Retina (tissue), 1 donor: ENCODE measurements at places on chromosomes 7 and 10.
A peak's percentile ranks its signal among the peaks of the same experiment; 100 is the strongest.

DNA sequence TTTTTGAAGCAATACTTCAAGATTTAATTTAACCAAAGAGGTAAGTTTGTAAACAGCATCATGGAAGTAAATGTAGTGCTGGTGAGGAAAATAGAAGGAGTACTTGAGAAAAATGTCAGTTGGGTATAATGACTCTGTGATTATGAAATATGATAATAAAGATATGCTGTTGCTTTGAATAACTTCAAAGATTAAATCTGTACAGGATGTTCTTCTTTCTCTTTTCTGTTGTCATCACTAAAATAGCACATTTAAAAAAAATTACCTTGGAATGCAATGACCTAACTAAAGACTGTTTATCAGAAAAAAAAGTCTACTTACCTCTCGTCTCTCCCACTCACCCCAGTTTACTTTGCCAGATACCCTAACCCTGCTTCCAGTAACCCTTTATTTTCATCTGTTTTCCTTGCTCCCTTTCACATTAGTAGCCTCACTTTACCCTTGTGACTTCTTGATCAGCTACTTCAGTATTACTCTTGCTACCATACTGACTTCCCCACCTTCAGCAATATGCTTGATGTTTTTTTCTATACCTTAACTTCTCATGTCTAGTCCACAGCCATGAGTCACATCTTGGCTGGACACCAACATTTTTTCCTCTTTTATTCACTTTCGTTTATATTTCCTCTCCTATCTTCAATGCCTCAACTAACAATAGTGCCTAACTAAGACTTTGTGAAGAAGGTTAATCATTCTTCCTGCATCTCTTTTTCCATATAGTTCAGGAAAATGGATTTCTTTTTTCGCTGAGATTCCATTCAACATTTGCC lies 29.7 kb upstream of the TAS2R16 start:
- no peak for DNase-seq

DNA sequence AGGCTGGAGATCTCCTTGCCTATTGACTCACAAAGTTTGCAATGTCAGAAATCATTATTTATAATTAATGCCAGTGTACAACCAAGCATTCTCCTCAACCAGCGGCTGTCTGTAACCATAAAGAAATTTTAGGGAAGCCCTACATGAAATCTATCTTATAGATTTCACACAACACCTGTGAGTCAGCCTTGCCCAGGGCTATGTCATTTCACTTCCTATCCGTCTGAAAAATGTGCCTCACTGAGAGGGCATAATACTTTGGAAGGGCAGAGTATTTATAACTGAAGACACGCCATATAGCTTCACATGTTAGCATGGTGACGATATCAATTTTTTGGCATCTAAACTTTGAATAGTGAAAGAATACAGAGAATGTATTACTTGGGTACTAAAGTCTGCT lies 296.6 kb upstream of the ETV1 start:
- no peak for DNase-seq

DNA sequence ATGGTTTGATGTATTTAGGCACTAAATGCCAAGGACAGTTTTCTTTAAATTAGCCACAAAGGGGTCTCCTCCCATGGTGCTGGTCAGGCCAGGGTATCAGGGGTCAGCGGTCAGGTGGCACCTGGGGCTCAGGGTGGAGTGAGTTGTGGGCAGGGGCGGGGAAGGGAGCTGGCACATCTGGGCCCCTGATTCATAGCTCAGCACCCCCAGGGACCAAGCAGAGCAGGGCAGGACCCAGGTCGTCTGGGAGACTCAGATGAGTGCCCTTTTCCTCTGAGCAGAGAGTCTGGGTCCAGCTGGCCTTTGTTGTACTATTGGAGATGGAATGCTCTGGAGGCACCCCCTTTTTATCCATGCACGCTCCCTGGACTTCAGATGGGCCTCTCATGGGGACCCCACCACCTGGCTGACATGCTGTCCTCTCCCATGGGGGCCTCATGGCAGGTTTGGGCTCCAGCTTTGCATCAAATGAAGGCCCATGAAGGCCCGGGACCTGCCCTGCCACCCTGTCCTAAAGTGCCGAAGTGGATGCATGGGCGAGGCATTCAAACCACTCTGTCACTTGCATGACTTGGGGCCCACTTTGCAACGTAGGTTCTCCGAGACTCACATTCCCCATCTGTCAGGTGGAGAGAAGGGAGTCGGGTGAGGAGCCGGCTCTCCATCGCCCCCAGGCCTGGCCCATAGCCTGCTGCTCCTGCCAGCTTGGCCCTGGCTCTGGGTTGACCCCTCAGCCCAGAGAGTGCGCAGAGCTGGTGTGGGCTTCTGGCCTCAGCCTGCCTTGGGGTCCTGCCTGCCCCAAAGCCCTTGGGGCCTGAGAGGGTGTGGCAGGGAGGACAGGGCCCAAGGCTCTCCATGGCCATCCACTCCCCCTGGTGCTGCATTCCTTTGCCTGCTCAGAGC lies 66.4 kb downstream of the RAMP3 start:
- DNase-seq, result no peak

DNA sequence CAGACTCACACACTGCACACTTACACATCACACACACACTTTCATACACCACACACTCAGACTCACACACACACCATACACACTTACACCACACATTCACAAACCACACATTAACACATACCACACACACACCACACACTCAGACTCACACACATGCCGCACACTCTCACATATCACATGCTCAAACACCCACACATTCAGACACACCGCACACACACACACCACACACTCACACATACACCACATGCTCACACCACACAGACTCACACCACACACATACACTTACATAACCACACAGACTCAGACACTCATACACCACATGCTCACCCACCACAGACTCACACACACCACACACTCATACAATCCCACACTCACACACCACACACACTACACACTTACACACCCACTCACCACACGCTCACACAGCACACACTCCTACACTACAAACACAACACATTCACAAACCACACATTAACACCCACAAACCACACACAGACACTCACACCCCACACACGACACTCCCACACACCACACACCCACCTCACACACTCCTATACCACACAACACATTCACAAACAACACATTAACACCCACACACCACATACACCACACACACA lies 125.4 kb downstream of the EVX1 start:
- DNase-seq, result no peak

DNA sequence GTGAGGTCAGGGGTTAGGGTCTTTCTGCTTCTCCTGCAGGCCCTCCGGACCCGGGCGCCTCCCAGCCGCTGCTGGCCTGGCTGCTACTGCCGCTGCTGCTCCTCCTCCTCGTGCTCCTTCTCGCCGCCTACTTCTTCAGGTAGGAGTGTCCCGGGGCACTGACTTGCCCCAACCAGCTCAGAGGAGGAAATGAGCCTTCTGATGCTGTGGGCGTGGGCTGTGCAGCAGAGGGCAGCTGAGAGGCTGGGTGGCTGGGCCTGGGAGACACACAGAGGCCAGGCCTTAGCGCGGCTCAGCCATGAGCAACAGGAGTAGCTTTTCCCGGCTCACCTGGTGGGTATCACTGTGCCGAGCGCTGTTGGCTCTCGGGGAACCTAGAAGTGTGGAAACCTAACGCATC lies 78.9 kb downstream of the MKI67 start:
- DNase-seq, result no peak

DNA sequence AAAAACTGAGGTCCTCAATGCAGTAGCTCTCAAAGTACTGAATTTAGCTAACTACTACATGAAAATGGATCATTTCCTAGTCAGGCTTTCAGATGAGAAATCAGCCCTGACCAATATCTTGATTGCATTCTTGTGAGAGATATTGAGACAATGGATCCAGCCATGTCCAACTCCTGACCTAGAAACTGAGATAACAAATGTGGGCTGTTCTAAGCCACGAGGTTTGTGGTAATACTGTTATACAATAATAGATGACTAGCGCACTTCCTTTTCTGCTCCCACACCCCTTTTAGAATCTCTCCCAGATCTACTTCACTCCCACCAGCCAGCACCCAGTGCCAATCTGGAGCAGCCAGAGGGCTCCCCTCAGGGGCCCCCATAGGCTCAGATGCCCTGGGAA lies 209.3 kb upstream of the KMT2E start:
- no peak for DNase-seq

GRCh38 chr7:22393913-22394729 lies 37.2 kb upstream of the RAPGEF5 start:
- no peak for DNase-seq

DNA sequence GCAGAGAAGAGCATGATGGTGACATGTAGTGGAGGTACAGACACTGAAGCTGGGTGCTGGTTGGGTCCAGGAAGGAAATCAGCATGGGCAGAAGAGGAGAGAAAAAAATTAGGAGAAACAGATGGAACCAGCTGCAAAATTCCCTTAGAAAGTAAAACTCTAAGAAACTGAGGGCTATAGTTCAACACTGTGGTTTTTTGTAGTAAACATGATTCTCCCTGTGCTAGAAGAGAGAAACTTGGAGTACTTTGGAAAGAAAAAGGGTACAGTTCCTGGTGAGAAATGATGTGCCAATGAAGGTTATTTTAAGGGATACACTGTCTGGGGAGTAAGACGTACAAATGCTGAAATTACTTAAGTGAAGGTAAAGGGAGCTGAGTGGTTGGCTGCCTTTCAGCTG lies 181.5 kb upstream of the HPS1 start:
- no peak for DNase-seq

DNA sequence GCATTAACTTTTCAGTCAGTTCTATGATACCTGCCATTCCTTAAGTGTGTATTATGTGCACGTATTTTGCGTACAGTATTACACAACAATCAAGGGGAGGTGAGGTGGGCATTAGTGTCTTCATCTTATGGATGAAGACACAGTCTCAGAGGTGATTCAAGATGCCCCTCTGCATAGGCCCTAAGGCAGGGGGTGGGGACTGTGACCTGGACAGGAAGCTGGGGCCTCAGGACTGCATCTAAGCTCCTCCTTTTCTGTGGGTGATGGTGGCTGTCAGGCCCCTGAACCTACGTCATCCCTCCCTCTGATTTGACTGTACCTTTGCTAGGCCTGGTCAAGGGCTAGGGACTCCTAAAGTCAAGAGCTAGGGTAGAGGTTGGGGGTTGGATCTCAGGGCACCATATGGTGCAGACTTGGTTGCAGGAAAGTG lies 38.9 kb downstream of the HK1 start:
- DNase-seq, result no peak

DNA sequence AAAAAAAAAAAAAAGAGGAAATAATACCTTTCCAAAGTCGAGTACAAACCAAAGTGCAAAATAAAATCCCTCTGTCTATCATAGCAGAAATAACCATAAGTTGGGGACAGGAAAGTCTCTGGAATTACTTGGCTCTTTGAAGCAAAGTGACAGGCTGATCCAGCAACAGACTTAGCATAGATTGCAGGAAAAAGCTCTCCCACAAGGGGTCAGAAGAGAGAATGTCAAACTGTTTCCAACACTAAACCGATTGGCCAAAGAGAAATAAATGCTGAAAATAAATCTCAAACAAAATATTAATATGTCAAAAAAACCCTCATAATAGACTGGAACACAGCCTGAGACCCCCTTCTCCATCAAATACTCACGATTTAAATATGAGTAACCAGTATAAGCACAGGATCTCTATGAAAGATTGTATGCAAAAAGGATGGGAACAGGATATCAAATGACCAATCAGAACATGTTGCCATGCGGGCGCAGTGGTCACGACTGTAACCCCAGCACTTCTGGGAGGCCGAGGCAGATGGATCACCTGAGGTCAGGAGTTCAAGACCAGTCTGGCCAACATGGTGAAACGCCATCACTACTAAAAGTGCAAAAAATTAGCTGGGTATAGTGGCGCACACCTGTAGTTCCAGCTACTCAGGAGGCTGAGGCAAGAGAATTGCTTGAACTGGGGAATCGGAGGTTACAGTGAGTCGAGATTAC lies 1000.7 kb upstream of the LRRN3 start:
- DNase-seq, result no peak

- DNase-seq, result no peak
Measured at GRCh38 chr10:30943451-30943850, 88.2 kb downstream of the ZNF438 start.

DNA sequence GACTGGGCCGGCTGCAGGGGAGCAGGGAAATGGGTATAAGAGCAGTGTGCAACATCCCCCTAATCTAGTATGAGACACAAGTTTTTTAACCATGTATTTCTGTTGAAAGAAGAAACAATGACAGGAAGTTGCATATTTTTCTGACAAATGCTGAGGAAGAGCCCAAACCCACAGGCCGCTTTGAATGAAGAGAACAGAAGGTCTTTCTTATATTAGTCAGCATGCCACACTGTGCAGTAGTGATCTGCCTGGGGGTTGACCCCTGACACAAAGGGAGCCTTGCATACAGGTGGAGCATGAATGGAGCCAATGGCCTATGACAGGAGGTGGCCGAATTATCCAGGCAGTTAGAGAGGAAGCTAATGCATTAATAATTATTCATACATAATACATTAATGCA lies 518.3 kb downstream of the PLXDC2 start:
- no peak for DNase-seq

DNA sequence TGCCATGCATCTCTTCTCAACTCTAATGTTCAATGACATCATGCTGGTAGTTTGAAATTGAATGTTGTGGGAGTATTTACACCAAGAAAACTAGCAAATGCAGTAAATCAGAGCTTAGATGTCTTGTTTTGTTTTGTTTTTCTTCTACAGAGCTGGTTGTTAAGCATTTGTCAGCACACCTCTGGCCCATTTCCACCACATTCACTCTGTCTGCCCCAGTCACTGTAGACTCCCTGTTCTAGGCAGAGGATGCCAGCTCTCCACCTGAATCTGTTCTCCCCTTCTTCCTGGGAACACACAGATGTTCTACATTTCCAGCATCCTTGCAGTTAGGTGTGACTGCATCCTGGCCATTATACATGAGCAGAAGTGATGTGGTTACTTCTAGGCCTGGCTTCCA lies 4.1 kb upstream of the ARHGAP22 start:
- DNase-seq, result no peak

DNA sequence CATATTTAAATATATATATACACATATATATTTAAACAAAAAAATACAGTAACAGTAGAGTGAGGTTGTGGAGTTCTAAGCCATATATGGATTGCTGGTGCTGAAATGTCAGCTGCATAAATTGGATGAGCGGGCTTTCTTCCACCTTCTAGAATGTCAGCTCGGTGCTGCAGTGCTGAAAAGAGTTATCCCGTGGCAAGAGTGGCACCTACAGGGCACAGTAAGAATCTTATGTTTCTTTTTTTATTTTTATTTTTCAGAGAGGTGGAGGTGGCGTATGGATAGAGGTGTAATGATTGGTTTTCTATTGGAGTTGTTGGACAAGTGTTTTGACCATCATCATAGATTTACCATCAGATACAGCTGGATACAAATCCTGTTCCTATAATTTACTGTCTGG lies 86.2 kb upstream of the DYNC1I1 start:
- DNase-seq, result peak; percentile 31

- no peak for DNase-seq
Measured at GRCh38 chr10:43861966-43862751, 213.5 kb upstream of the ZNF32 start.

GRCh38 chr10:12050528-12050927 lies 7.9 kb upstream of the UPF2 start:
- DNase-seq, result no peak
